ENCODE measurements at places on chromosomes 3 and 15.

GRCh38 chr15:82110144-82110543 lies 64.3 kb upstream of the MEX3B start:
- DNase-seq, result no peak

- DNase-seq, result no peak
Measured at GRCh38 chr3:161991901-161992540, 495.4 kb downstream of the OTOL1 start.

DNA sequence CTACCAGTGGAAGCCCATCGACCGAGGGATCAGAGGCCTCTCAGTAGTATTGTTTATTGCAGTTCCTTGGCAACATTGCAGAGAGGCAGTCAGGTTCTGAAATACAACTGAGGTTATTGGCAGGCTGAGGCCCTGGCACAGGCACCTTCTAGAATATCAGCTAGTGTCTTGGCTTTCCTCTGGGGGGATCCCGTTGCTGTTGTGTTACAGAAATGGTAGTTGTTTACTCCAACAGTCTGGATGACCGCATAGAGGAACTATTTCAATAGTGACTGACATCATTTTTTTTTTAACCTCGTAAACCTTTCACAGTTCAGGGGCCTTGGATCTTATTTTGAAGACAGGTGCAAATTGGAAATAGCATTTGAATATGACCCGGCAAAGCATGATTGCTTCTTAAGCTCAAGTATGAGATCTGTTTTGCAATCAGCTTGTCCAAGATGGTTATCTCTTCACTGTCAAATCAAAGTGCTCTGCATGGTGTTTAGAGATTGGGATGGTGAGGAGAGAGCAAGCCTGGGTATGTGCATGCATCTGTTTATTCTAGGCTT lies 63.9 kb downstream of the PGPEP1L start:
- peak; percentile 66 for DNase-seq

DNA sequence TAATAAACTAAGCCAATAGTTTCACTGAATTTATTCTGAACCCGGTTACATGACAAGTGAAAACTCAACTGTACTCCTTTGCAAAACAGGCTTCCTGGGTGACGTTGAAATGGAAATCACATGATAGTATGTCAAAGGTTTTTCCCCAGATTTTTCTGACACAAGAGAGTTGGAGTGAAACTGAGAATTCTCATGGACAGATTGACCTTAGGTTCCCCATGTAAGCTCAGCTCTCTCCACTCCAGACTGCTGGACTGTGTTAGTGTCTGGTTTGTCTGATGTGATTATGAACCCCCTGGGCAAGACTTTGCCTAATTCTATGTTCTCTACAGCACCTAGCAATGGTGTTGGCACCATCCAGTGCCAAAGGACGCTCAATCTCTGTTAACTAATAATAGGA lies 219.7 kb upstream of the COL8A1 start:
- no peak for DNase-seq

DNA sequence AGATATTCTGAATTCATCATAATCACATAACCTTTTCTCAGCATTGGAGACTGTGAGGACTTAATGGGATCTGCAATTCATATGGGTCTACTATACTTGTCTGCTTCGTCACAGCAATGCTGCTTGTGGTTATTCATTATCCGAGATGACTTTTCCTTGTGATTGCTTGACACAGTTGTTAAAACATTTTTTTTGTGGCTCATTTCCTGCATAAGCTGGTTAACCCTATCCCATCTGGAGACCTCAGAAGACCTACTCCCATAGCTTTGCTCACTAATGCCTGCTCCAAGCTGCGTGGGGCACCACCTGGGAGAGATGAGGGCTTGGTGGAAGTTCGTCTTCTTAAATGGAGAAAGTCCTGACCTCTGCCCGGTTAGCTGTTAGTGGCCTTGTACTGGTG lies 360.8 kb downstream of the CHST2 start:
- no peak for DNase-seq

GRCh38 chr3:108412121-108412750 lies 98.2 kb downstream of the MYH15 start:
- no peak for DNase-seq

GRCh38 chr3:73215901-73216300 lies 154.4 kb downstream of the EBLN2 start:
- DNase-seq, result no peak

GRCh38 chr15:41564286-41564959 lies 5.4 kb downstream of the TYRO3 start:
- DNase-seq, result peak; percentile 84

DNA sequence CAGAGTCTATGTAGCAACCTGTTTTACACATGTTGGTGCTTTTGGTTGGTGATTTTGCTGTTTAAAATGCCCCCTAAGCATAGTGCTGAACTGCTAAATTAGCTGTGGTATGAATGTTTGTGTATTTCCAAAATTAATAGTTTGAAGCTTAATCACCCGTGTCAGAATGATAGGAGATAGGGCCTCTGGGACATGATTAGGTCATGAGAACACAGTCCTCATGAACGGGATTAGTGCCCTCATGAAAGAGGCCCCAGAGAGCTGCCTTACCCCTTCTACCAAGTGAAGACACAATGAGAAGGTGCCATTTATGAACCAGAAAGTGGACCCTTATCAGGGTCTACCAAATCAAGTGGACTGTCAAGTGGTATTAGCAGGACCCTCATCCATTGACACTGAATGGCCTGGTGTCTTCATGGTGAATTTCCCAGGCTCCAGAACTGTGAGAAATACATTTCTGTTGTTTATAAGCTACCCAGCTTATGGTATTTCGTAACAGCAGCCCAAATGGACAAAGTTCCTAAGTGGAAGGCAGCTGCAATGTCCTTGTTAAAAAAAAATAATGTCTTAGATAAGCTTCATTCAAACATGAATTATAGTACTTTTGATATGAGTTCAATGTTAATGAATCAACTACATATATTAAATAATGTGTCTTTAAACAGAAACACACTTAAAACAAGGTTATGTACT lies 37.7 kb upstream of the FRMD4B start:
- DNase-seq, result no peak

GRCh38 chr3:138355071-138355470 lies 6.7 kb downstream of the MRAS start:
- DNase-seq, result no peak

DNA sequence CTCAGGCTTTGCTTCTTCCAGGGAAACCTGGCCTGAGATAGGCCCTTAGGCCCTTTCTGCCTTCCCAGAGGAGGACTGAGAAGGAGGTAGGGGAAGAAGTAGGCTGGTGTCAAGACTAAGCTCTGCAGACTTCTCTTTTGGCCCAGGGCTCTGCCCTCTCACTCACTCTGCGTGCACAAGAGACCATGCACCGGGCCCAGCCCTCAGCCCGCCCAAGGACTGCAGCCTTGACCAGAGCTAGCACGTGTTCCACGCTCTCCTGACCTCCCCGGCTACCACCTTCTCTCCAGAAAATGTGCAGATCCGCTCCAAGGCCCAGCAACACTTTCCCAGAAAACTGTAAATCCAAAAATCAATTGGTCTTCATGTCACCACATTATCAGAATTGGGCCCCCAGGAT lies 59.8 kb downstream of the SEMA5B start:
- no peak for DNase-seq

GRCh38 chr3:27526614-27527315 lies 42.6 kb upstream of the SLC4A7 start:
- no peak for DNase-seq

- DNase-seq, result no peak
Measured at GRCh38 chr15:82681371-82681770, 28.3 kb downstream of the AP3B2 start.

DNA sequence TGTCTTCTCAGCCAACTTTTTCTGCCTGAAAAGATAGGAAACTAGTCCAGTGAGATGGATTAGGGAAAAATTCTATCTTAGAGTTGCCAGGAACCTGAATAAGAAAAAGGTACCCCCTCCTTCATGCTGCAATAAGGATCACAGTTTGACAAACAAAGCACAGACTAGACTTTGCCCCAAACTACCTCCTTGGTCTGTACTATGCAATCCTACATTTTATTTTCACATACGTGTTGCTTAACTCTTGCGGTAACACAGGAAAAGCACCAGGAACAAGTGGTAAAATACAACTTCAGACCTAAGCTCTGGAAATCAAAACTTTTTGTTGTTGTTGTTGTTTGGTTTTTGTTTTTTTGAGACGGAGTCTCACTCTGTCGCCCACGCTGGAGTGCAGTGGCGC lies 11.3 kb upstream of the IL12A start:
- DNase-seq, result no peak

- DNase-seq, result no peak
Measured at GRCh38 chr3:192953926-192954325, 36.3 kb upstream of the MB21D2 start.

- DNase-seq, result no peak
Measured at GRCh38 chr3:14299767-14300166, 102.6 kb upstream of the SLC6A6 start.

DNA sequence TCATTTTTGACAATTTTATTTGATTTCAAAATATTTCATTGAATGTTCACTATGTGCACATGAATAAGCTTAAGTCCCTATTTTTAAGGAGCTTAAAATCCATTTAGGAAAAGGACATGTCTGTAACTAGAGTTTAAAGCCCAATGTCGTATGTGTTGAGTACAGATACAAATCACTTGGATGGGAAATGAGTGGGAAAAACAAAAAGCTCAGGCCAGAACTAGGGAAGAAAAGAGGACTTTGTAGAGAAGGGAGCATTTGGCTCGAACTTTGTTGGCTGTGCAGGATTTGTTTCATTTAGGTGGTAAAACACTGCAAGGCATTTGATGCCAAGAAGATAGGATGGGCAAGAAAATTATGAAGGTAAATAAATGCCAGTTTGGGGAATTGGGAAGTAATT lies 653.1 kb upstream of the KCNMB2 start:
- DNase-seq, result no peak

DNA sequence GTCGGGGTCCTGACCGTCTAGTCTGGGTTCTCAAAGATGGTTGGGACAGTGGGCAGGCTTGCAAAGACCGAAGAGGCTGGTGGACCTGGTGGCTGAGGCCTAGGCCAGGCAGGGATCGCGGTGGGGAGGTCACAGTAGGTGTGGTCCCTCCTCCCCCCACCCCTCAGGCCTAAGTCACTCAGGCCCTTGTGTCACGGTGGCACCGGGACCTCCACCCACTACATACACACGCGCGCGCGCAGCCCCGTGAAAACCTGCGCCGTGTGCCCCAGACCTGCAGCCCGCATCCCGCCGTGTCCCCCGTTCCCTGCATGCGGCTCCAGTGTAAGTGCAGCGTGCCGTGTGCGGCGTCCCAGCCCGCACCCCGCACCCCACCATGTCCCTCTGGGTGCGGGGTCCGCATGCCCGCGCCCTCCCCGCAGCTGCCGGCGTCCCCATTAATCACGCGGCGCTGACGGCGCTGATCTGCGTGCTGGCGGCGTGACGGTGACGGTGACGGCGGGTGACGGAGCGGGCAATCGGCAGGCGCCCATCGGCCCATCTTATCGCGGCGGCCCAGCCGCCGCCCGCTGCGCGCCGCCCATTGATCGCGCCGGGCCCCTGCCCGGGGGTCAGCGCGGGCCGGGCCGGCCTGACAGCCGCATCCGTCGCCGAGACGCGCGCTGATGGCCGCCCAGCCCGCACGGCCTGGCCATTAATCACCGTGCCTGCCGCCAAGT lies 24.4 kb downstream of the SEC61A1 start:
- peak; percentile 76 for DNase-seq

- DNase-seq, result no peak
Measured at GRCh38 chr3:183437666-183438564, 9.5 kb upstream of the MCF2L2 start.

DNA sequence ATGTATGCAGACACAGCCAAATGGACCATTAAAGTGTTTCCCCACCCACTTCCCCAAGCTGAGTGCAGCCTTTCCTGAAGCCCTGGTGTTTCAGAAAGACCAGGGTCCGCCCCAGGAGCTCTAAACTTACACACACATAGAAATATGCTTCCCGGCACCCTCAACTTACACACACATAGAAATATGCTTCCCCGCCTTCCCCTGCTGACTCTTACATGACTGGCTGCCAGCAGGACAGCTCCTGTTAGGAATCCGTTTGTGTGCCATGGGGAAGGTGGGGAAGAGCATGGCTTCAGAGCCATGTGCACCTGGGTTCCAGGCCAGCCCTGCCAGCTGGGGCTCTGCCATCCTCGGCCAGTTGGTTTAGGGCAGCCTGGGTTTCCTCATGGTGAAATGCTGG lies 3.6 kb downstream of the CLEC3B start:
- no peak for DNase-seq

DNA sequence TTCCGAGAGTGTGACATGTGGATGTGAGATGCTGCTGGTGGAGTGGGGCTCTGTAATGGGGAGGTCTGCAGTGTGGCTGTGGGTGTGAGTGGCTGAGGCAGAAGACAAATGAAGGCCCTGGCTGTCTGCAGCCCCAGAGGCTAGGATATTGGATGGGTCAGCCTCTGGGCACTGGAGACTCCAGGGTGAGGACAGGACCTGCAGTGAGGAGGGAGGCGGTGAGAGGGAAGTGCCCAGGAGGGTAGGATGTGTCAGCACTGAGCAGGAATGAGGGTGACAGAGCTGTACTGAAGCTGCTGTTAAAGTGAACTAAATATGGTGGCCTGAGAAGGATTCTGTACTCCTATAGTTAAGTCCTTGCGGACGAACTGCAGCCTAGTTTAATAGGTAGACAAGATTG lies 27.3 kb upstream of the PXYLP1 start:
- no peak for DNase-seq

DNA sequence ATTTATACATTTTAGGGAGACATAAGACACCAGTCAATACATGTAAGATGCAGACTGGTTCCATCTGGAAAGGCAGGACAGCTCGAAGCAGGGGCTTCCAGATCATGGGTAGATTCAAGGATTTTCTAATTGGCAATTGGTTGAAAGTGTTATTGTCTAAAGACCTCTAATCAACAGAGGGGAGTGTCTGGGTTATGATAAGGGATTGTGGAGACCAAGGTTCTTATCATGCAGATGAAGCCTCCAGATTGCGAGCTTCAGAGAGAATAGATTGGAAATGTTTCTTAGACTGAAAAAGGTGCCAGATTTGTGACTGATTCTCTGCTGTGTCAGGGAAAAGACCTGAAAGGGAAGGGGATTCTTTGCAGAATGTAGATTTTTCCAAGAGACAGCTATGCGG lies 15.1 kb downstream of the TM2D3 start:
- no peak for DNase-seq

GRCh38 chr3:64741341-64741740 lies 53.5 kb upstream of the ADAMTS9 start:
- DNase-seq, result no peak

DNA sequence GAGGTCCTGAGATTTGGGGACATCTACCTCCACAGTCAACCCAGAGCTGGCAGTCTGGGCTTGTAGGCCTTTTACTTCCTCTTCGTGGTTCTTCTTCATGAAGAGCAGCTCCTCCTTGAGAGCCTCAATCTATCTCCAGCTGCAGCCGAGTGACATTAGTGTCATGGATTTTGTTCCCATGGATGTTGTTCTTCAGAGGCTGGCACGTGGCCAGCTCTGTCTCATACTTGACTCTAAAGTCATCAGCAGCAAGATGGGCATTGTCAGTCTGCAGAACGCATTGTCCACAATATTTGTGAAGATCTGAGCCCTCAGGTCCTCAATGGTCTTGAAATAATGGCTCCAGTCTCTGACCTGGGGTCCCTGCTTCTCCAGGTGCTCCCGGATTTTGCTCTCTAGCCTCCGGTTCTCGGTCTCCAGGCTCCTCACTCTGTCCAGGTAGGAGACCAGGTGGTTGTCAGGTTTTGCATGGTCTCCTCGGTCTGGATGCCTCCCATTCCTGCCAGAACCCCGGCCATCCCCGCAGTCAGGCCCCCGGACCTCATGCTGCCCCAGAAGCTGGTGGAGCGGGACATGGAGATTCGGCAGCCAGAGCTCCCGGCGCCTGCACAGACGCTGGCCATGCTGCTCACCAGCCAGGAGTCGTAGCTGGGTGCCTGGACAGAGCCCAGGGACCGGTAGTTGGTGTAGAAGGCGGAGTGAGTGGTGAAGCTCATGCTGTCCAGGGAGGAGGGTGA lies 3.4 kb upstream of the CCNL1 start:
- no peak for DNase-seq

- DNase-seq, result no peak
Measured at GRCh38 chr15:68345481-68345880, 67.9 kb downstream of the FEM1B start.

All from Ammon's horn (tissue), 1 donor.